ENCODE measurements at places on chromosomes 7 and 10.

- H3K4me1 ChIP-seq = no peaks in the 10 kb centered on the region
- H3K27me3 ChIP-seq = peaks cover 8% of the 10 kb centered on the region
- no peaks in the 10 kb centered on the region for H3K36me3 ChIP-seq
- H3K4me3 ChIP-seq = peak overlapping the region; percentile 50
- peak; percentile 76 for DNase-seq
- no peak overlapping the region for H3K27ac ChIP-seq
These were observed 60.6 kb upstream of the MSMB start for GRCh38 chr10:46106410-46107255.

DNA sequence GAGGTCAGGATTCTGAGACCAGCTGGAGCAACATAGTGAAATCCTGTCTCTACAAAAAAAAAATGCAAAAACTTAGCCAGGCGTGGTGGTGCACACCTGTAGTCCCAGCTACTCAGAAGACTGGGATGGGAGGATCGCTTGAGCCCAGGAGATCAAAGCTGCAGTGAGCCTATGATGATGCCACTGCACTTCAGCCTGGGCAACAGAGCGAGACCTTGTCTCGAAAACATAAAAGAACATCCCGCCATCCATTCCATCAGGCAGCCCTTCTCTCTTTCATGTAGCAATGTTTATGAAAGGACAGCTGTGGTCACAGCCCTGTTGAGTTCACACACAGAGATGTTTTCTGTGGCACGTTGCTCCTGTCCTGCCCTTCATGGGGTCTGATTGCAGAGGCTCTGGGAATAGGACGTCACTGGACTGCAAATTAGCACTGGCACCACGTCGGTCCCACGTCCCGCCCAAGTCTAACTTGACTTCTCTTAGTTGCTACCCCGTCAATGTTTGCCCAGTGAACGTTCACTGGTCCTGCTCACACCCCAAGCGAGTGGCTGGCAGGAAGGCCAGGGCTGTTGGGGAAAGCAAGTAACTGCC lies 64.5 kb upstream of the MYL10 start:
- H3K36me3 ChIP-seq = no peaks in the 10 kb centered on the region
- H3K4me3 ChIP-seq = no peak overlapping the region
- DNase-seq = no peak
- no peaks in the 10 kb centered on the region for H3K4me1 ChIP-seq

DNA sequence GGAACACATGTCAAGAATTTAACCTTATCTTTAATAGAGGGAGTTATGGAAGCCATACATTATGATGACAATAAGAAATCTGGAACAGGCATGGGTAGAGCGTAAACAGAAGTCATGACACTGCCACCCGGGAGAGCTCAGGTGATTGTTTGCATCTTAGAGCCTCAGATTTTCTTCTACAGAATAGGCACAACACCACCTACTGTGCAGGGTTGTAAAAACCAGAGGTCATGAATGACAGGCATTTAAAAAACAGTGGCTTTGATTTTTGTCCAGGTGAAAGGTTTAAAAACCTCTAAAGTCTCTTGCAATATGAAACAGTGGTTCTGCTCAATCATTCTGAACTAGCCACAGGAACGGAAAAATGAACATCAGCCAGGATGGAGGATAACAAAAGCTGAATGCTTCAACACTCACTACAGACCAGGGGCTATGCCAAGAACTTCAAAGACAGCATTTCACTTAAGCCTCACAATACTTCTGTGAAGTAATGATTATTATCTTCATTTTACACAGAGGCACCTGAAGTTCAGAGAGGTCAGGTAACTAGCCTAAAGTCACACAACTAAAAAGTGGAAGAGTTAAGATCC lies 123.8 kb downstream of the SLC25A13 start:
- H3K36me3 ChIP-seq = no peaks in the 10 kb centered on the region
- no peaks in the 10 kb centered on the region for H3K27me3 ChIP-seq
- no peak for DNase-seq
- no peak overlapping the region for H3K27ac ChIP-seq
- H3K4me1 ChIP-seq = no peaks in the 10 kb centered on the region

GRCh38 chr7:36283181-36283580 lies 106.5 kb upstream of the ANLN start:
- H3K4me1 ChIP-seq = peaks cover 12% of the 10 kb centered on the region
- DNase-seq = no peak
- H3K4me3 ChIP-seq = no peak overlapping the region
- no peak overlapping the region for H3K27ac ChIP-seq

- no peak overlapping the region for H3K27ac ChIP-seq
- no peak overlapping the region for H3K4me3 ChIP-seq
- DNase-seq = no peak
- no peaks in the 10 kb centered on the region for H3K36me3 ChIP-seq
- H3K4me1 ChIP-seq = no peaks in the 10 kb centered on the region
- no peaks in the 10 kb centered on the region for H3K27me3 ChIP-seq
These were observed 129.8 kb downstream of the GPR158 start for GRCh38 chr10:25304606-25305005.

DNA sequence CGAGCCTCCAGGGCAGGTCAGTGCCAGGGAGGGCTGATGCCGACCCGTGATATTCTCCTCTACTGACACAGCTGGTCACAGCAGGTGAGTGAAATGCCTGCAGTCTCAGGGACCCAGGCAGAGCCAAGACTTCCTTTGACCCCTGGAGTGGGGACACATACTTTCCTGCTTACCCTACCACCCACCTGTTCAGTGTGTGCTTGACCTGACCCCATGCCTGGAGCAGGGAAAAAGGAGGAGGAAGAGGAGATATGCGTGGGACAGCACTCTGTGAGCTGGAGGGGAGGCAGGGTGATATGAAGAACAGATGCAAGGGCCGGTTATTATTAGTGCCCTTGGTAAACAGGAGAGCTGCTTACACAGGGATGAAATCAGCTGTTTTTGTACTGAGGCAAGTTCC lies 40.8 kb upstream of the WIPF3 start:
- no peaks in the 10 kb centered on the region for H3K4me1 ChIP-seq
- no peak overlapping the region for H3K27ac ChIP-seq
- H3K36me3 ChIP-seq = no peaks in the 10 kb centered on the region
- H3K27me3 ChIP-seq = no peaks in the 10 kb centered on the region
- DNase-seq = no peak
- H3K4me3 ChIP-seq = no peak overlapping the region

DNA sequence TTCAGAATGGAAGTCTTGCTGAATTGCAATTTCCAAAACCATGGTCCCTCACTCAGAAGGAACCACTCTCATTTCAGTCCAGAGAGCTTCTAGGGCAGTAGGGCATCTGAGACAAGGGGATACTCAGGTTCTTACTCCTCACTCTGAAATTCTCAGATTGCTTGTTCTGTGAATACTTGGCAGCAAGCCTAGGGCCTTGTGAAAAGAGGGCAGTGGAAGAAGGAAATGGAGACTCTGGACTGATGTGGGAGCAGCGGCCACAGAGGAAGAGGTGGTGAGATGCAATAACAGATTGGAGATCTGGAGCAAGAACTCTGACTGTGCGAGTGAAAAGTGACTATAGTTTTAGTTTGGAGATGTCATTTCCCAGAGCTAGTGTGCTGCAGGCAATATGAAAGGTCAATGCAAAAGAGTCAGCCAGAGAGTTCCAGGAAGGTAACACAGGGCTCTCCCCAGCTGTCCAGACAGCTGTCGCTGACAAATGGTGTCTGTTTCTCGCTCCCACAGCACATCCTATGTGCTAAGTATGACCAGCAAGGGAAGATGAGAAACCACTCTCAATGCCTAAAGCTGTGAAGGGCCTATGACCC lies 291.6 kb upstream of the KIAA1217 start:
- H3K27me3 ChIP-seq = no peaks in the 10 kb centered on the region
- no peak overlapping the region for H3K27ac ChIP-seq
- no peaks in the 10 kb centered on the region for H3K4me1 ChIP-seq
- no peak for DNase-seq

DNA sequence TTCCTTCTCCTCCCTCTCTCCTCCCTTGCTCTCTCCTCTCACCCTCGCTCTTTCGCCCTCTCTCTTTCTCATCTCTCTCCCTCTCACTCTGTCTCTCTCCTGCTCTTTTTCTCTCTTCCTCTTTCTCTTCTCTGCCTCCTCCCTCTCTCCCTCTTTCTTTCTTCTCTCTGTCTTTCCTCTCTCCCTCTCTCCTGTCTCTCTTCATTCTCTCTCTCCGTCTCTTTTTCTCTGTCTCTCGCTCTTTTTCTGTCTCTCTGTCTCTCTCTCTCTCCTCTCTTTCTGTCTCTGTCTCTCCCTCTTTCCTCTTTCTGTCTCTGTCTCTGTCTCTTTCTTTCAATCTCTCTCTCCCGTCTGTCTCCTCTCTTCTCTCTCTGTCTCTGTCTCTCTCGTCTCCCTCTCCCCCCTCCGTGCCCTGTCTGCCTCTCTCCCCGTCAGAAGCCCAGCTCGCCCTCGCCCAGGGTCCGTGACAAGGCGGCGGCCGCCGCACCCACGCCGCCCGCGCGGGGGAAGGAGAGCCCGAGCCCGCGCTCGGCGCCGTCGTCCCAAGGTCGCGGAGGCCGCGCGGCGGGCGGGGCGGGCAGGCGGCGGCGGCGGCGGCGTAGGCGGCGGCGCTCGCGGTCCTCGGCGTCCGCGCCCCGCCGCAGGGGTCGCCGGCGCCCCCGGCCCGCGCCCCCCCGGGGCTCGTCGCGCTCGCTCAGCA lies 21.3 kb upstream of the HSPB1 start:
- no peaks in the 10 kb centered on the region for H3K36me3 ChIP-seq
- H3K27me3 ChIP-seq = peaks cover 27% of the 10 kb centered on the region
- DNase-seq = peak; percentile 16
- H3K4me1 ChIP-seq = no peaks in the 10 kb centered on the region
- H3K4me3 ChIP-seq = peak overlapping the region; percentile 24
- no peak overlapping the region for H3K27ac ChIP-seq

GRCh38 chr10:44394696-44395381 lies 9.9 kb upstream of the CXCL12 start:
- H3K27ac ChIP-seq = no peak overlapping the region
- H3K4me1 ChIP-seq = peaks cover 13% of the 10 kb centered on the region
- no peak overlapping the region for H3K4me3 ChIP-seq
- H3K36me3 ChIP-seq = no peaks in the 10 kb centered on the region
- DNase-seq = no peak

DNA sequence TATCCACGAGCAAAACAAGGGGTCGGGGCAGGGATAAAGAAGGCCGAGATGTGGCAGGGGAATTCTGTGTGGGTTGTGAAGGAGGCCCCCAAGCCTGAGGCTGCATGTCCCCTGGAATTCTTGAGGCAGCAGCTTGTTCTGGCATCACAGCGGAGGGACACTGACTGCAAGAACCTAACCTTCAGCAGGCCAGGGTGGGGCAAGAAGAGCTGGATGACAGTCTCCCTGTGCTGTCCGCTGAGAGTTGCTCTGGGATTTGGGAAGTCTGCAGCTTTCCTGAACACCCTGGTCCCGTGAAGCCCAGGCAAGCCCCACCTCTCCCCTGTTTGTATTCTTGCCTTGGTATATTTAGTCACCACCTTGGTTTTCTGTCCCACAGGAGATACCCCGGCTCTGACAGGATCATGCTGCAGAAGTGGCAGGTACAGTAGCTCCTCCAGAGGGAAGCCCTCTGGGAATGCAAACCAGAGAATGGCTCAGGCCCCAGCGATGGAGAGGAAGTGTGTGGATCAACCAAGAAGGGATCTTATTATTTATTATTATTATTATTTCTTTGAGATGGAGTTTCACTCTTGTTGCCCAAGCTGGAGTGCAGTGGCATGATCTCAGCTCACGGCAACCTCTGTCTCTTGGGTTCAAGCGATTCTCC lies 1.9 kb upstream of the LRRC18 start:
- H3K27ac ChIP-seq = no peak overlapping the region
- no peaks in the 10 kb centered on the region for H3K4me1 ChIP-seq
- H3K4me3 ChIP-seq = no peak overlapping the region
- DNase-seq = no peak
- no peaks in the 10 kb centered on the region for H3K27me3 ChIP-seq

DNA sequence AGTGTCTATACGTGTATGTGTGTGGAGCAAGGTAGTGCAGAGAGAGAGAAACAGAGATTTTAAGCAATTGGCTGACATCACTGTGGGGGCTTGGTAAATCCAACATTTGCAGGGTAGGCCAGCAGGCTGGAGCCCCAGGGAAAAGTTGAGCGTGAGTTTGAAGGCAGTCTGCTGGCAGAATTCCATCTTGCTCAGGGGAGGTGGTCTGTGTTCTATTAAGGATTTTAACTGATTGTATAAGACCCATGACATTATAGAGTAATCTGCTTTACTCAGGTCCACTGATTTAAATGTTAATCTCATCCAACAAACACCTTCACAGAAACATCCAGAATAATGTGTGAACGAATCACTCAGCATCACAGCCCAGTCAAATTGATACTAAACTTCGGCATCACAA lies 912.9 kb downstream of the GRM8 start:
- DNase-seq = no peak
- H3K27me3 ChIP-seq = no peaks in the 10 kb centered on the region
- H3K4me1 ChIP-seq = no peaks in the 10 kb centered on the region
- H3K4me3 ChIP-seq = no peak overlapping the region
- no peak overlapping the region for H3K27ac ChIP-seq

- H3K4me3 ChIP-seq = no peak overlapping the region
- peaks cover 12% of the 10 kb centered on the region for H3K4me1 ChIP-seq
- DNase-seq = no peak
- H3K27me3 ChIP-seq = peaks cover 7% of the 10 kb centered on the region
- no peaks in the 10 kb centered on the region for H3K36me3 ChIP-seq
These were observed 5.2 kb downstream of the HMX3 start for GRCh38 chr10:123140983-123141390.

GRCh38 chr7:13897819-13898218 lies 91.6 kb downstream of the ETV1 start:
- DNase-seq = peak; percentile 68
- H3K27ac ChIP-seq = no peak overlapping the region
- no peaks in the 10 kb centered on the region for H3K36me3 ChIP-seq
